ENCODE measurements at places on chromosomes 13 and 19.
A peak's percentile ranks its signal among the peaks of the same experiment; 100 is the strongest.

GRCh38 chr19:2819540-2820111 is at the start of gene ZNF554:
Gene ZNF554 (plus strand): TSS chr19:2819868. CDS start chr19:2820072, 204 bp downstream.
- DNase-seq: peak; percentile 99

DNA sequence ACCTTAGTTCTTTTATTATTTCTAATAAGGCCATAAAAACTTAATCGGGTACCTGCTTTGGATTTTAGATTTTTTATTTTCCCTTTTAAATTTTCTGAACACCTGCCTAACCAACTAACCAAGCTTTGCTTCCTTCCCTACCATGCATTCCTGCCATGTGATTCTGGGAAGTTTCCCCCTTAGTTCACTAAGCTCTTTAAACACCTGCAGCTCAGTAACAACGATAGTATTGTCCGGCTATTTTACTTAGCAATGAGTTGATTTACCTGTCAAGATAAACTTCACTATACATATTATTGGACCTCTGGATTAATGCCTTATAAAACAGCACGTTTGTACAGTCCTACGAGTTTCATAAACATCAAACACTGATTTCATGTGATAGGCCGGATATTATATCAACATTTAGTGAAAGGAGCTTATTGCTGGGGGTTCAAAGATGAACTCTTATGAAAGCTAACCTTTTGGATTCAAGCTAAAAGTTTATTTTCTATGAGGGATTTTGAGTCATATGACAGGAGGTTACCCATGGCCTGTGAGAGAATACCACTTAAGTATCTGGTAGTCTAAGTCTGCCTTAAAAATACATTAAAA is 81.0 kb upstream of the STARD13 start:
- no peak for DNase-seq

DNA sequence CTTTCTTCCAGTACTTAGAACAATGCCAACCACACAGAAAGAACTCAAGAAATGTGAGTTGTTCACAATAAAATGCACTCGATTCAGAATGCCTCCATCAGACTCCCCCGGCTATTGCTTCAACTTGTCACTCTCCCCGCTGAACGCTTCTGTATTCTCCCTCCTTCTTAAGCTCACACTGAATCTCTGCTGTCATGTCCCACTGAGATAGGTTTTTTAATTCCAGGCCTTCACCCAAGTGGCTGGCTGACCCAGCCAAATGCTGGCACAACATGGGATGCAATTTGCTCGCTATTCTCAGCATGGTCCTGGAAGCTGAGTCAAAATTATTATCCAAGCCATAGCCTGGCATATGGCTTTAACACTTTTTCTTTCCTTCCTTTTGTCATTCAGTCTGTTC is 76.8 kb upstream of the SERP2 start:
- DNase-seq: no peak

DNA sequence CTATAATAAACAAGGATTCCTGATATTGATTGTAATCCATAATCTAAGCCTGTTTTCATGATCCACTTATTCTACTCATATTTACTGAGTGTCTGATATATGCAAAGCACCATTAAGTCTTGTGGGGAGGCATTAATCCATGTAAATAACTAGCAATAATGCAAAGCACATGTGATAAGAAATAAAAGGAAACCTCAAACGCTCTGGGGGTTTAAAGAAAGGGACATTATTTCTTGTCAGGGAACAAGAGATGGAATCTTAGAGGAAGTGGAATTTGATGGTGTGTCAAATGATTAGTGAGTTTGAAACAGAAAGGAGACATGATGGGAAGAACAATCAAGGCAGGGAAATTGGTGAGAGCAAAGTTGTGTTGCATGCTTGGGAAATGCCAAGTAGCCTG is 57.4 kb upstream of the FLT1 start:
- DNase-seq: no peak

DNA sequence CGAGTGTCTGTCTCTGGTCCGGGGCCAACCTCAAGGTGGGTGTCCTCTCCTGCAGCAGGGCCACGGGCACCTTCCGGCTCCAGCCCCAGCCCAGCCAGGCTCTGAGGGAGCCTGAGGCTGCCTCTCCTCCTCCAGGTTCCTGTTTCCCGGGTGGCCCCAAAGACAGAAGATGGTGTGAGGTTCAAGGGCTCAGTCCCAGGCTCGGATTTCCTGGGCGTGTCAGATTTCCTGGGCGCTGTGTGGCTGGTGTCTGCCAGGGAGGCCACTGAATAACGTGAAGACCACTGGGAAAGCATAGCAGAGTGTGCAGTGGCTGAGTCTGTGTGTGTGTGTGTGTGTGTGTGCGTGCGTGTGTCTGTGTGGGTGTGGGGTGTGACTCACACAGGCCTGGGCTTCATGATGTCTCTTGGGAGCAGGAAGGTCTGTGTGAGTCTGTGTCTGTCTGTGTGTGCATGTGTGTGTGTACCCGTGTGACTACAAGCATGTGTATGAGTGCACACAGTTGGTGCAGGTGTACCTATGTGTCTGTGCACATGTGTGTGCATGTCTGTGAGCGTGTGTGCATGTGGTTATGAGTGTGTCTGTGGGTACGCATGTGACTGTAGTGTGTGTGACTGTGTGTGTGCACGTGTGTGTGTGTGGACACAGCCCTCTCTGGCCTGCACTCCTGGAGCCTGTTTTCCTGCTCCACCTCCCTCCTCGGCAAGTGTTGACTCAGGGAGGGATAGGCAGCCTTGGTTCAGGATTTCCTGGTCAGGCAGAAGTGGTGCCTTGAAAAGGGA is 28.3 kb downstream of the CEBPA start:
- peak; percentile 77 for DNase-seq

DNA sequence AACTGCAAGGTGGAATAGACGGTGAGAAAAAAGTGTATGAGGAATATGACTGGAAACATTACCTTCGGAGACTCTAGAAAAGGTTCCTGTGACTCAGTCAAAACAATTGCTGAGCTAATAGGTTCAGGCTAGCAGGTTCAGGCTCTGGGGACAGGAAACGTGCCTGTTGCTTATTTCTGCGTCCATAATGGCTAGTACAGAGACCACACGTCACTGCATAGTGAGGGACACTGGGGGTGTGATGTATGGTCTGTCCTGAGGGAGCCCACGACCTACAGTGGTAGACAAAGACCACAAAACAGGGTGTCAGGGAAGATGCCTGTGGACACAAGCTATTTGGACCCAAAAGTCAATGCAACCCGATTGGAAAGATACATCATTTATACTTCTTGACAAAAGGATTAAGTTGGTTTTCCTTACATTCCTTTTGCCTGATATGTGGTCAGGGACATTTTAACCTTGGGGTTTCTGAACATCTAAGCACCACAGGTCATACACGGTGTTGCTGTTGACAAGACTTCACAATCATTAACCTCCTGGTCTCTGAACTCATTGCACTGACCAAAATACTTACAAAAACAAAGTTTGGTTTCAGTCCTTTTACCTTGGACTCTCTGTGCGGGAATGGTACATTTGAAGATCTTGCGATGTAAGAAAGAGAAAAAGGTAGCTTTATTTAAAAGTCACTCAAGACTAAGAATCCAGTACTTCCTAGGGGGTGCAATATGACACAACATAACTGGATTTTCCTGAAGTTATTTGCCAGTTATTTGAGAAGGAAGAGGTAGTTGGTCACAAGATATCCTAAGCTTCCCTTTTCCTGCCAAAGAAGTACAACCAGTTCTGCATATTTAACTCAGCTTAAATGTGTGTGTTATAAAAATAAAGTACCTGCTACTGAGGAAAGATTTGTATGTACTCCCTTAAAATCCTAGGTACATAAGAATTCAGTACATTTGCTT is 20.0 kb downstream of the CRYL1 start:
- DNase-seq: peak; percentile 32

DNA sequence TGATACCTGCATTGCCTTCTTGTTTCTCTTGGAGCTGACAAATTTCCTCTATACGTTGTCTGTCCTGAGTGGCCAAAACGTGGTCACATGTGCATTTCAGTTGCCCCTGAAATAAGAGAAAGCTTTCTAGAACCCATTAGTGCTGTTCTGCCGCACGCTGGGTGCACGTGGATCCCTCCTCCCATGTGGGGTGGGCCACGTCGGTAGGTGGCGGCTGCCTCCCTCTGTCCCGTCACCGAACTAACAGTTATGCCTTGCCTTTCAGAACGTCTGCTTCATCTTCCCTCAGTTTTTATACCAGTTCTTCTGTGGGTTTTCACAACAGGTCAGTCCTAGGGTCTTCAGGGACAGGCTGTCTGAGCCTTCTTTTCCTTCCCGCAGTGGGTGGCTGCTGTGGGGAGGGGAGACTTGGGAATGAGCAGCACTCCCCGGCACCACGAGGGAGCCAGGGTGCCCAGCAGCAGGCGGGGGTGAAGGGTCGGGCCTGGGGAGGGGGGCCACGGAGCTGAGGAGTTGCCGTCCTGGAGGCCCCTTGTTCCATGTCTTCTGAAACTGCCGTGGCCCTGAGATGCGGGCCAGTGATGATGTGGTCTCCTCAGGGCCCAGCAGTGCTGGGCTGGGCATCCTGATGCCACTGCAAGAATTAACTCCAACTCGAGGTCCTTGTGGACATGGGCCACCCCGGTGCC is 109.7 kb upstream of the MCF2L start:
- no peak for DNase-seq
